ENCODE measurements at places on chromosomes 3 and 15.

DNA sequence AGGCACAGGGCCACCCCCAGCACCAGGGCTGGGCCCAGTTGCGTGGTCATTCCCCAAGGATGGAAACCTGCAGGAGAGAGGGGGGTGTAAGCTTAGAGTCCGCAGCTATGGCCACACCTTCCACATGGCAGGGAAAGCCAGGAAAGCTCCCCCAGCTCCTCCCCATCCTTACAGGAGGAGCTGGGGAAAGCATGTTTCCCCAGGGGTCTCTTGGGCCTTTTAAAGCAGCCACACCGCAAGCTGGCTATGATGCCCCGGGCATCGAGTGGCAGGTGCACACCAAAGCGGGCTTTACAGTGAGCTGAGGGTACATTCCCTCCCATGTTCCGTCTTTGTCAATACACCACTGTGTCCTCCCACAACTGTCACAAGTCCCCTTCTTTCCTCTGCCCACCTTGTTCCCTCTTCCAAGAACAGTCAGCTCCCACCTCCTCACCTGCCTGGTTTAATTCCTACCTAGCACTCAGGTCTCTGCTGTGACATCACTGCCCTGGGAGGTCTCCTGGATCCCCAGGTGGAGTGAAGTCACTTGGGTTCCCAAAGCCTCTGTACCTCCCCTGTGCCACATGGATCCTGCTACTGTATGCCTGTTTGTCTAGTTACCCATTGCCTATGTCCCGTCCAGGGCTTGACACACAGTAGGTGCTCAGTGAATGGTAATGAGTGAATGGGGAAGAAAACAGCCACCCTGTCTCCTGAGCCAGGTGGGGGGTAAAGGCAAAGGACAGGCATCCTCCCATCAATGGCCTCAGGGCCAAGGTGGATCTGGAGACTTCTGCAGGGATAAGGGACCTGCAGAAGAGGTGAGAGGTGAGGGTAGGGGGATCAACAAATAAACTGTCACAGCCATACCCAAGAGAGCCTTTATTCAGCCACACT lies 3.4 kb downstream of the HYAL3 start:
- no peak for DNase-seq

DNA sequence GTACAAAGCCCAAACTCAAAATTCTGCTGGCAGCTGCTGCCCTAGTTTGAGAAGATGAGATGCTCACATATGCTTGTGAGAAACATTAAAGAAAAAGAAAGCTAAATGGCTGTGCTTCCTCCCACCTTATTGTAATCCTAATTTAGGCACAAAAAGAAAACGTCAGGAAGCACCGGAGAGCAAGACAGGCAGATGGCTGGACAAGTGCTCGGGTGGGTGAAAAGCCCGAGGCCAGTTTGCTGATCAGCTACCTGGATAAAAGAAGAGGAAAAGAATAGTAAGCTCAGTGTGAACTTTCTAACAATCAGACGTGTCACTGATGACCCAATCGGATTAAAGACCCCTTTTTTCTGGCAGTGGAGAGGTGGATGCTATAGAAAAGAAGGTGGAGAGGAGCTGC lies 368.0 kb upstream of the ATP10A start:
- no peak for DNase-seq

DNA sequence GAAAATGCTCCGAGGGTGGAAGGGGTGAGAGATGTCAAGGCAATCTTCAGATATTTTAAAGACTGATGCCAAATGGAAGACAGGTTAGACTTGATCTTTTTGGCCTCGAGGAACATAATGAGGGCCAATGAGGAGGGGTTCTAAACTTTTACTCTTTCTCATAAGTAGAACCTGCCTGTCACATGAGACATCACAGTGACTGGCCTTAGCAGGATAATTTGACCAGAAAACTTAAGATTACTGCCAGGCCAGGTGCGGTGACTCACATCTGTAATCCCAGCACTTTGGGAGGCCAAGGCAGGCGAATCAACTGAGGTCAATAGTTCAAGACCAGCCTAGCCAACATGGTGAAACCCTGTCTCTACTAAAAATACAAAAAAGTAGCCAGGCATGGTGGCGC lies 12.2 kb downstream of the TM4SF4 start:
- DNase-seq = no peak

DNA sequence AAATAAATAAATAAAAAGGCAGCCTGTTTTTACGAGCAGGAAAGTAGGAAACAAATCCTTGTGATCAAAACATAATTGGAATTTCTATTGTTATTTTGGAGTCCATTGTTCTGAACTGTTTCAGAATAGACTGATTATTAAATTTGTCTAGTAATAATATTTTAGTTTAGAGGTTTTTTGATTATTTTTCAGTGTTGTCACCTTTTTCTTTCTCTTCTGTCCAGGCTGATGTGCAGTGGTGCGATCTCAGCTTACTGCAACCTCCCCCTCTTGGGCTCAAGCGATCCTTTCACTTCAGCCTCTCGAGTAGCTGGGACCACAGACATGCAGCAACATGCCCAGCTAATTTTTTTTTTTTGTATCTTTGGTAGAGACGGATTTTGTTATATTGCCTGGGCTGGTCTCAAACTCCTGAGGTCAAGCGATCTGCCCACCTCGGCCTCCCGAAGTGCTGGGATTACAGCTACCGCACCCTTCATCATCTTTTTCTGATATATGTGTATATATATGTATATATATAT lies 38.0 kb downstream of the KAT2B start:
- DNase-seq = no peak

DNA sequence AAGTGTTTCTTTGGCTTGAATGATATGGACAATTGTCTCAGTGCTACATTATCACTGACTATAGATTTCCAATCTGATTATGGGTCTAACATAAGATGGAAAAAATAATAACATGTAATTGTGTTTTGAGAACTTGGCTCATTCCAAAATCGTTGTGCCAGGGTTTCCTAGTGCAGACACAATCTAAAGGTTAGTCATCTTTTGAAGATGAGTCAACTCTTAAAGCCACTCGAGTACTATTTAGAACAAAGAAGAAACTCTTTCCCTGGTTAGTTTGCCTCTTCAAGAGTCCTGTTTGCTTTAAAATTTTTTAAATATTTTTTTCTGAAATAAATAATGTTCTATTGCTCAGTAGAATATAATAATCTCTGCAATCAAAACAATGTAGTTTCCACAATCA lies 301.0 kb downstream of the CADM2 start:
- no peak for DNase-seq

GRCh38 chr3:47954567-47954966 lies 61.6 kb downstream of the MAP4 start:
- no peak for DNase-seq

GRCh38 chr3:38687321-38687720 lies 37.8 kb upstream of the SCN5A start:
- no peak for DNase-seq

- no peak for DNase-seq
These were observed 8.0 kb downstream of the TMEM45A start for GRCh38 chr3:100500320-100500880.

- no peak for DNase-seq
These were observed 89.1 kb downstream of the XXYLT1 start for GRCh38 chr3:195181741-195182469.

DNA sequence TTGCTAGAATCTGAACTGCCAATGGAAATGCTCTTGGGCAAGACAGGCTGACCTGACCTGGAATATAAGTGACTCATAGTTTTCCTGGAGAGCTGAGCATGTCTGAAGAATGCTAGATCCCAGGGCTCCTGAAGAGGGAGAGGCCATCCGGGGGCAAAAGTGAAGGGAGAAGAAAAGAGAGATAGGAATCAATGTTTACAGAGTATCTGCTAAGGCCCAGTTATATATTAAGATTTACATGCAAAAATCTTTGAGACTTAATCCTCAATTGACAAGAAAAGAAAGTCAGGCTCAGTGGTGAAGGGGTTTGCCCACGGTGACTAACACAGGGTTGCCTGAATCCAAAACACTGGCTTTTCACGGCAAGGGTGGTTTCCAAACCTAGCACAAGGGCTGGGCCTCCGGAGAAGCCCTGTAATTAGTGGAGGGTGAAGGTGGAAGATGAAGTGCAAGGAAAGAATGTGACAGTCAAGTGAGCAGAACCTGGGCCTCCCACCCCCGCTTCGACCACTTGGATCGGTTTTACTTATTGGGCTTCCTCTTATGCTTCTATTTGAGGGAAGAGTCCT lies 91.7 kb upstream of the FGF12 start:
- no peak for DNase-seq

DNA sequence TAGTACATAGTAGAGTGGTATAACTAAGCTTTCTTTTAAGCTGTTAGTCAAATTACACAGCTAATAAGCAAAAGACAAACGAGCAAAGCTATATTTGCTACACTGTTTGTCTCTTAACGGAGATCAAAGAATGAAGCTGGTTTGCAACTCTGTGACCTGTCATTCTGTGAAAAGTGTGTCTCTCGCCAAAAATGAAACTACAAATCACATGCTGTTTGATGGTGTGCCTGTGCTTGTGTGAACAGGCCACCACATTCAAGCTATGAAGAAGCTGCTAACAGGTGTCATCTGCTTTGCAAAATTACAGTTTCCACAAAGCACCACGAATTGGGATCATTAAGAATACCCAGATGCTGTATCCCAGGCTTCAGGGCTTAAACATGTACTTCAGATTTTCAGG lies 667.8 kb upstream of the NAALADL2 start:
- DNase-seq = no peak

DNA sequence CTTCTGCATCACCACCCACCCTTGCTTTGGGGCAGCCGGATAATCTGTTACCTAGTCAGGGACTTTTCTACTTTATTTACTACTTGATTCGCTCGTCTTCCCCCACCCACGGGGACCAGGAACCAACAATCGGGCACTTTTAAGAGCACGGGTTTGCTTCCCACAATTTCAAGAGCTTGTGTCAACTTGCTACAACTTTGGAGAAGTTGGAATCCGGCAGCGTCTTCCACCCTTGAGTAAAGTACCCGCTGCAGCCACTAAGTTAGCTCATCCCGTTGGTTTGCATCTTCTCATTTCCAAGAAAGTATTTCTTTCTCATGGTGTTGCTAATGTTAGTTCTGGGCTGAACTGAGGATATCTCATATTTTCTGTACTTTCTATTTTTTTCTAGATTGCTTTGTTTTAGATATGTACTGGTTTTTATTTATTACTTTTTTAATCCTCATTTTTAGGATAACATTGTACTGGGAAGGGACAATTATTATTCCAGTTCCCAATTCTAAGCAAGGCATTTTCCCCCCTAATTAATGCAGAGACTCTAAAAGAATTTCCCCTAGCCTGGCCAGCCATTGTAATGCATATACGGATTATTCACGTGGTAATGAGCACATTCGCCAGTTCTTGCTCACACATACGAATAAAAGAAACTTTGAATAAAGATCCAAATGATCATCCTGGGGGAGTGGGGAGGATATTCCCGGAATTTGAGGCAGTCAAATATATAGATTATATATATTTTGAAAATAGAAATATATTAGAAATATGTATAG lies 4.0 kb downstream of the SOX2 start:
- DNase-seq = no peak

DNA sequence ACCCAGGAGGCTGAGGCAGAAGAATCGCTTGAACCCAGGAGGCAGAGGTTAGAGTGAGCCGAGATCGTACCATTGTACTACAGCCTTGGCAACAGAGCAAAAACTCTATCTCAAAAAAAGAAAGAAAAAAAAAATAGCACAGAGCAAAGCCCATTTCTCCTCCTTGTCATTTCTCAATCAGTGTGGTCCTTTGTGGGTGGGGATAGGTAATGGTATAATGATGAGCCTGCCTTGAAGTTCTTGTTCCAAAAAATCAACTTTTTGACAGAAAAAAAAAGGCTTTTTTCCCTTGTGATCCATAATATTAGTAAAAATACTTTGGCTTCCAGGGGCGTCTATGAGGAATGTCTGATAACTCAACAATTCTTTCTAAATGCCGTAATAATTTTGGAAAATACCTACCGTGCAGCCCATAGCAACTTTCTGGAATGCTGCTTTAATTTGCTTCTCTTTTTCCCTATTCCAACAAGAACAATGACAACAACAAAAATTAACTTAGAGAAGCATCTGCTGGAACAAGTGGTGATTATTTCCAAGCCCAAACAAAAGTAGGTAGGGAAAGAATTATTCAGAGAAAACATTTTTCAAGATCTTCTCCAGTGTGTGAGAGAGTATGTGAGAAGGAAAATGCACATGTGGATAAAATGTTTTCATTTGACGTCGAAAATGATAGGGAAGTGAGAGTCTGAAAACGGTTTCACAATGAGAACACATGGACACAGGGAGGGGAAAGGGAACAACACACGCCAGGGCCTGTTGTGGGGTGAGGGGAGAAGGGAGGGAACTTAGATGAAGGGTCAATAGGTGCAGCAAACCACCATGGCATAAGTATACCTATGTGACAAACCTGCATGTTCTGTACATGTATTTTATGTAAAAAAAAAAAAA lies 337.8 kb downstream of the RBMS3 start:
- DNase-seq = no peak

DNA sequence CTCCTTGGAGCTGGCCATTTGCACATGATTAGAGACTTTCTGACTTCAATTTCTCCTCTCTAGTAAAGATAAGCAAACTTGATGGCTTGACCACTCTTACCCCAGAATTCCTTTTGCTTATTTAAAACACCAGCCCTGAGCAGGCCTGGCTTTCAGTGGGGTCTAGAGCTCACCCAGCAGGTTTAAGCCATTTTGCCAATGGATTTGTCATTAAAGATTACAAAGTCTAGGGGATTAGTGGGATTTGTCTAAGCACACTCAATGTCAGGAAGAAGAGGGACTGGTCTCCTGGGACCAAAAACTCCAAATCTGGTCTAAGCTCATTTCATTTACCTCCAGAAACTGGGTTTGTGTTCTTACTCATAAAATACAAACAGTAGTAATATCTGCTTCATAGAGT lies 57.3 kb upstream of the SNTN start:
- DNase-seq = no peak

DNA sequence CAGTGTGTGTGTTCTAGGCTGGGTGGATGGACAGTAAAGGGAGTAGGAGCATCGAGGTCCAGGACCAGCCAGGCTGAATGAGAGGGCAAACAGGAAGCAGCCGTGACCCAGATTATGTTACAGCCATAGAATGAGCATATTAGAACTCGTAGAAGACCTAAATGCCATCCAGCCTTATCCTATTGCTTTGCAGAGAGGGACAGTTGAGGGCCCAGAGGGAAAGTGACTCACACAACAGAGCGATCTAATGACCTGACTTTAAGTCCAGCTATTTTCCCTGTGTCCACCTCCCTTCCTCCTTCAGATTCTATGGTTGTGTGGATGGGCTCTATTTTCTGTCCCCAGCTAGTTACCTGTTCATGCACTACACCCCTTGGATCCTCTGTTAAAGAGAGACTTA lies 634.1 kb upstream of the TBL1XR1 start:
- no peak for DNase-seq
